ENCODE measurements at places on chromosomes 7 and 10.

DNA sequence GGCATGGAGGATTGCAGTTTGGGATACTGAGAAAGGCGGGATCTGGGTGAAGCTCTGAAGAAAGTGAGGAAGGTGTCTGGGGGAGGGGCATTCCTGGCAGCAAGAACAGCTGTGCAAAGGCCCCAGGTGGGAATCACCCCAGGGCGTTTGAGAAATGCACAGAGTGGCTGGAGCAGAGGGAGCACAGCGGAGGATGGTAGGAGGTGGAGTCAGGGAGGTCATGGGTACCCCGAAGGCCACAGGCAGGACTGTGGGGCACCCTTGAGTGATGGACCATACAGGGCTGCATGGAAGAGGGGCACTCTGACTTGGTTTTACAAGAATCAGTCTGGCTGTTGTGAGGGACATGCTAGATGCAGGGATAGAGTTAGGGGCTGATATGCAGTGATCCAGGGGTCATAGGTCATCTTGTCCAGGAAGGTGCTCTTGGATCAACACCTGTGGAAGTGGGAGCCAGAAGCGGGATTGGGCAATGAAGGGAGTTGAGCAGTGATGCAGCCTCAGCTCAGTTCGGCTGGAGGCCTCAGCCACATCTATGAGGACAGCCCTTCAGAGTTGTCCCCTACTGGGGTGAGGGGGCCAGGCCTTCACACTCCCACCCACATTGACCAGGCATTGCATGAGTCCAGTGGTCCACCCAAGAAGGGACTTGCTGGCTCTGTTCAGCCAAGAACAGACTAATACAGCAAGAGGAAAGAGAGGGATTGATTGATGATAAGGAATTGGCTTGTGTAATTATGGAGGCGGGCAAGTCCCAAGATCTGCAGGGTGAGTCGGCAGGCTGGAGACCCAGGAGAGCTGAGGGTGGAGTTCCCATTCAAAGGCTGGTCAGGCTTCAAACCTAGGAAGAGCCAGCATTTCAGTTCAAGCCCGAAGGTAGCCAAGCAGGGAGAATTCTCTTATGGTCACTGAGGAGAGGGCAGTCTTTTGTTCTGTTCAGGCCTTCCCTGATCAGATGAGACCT, 48.7 kb downstream of the TSPAN15 start:
- no peak for DNase-seq

DNA sequence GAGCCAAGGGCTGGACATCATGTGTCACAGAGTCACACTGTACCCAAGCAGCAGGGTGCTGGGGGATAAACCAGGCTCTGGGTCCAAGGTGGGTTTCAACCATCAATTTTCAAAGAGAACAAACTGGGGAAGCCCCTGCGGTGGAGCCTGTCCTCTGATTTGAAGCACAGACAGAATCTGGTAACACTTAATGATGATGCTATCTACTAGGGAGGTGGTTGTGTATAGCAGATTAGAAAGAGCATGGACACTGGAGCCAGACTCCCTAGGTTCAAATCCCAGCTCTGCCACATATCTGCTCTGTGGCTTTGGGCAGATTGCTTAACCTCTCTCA, 204.9 kb upstream of the ZMIZ1 start:
- no peak for DNase-seq

DNA sequence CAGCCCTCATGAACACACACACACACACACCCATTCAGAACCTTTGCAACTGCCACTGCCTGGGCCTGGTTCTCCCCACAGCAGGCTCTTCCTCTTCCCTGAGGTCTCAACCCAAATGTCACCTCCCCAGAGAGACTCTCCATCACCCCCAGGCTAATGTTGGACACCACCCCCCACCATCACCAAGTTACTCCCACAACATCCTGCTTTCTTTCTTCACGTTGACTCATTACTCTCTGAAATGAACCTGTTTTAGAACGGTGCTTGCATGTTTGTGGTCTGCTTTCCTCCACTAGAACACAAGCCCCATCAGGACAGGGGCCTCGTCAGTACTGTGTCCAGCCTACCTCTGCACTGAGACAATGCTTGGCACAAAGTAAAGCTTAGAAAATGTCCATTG, 16.0 kb downstream of the AFAP1L2 start:
- DNase-seq = no peak

DNA sequence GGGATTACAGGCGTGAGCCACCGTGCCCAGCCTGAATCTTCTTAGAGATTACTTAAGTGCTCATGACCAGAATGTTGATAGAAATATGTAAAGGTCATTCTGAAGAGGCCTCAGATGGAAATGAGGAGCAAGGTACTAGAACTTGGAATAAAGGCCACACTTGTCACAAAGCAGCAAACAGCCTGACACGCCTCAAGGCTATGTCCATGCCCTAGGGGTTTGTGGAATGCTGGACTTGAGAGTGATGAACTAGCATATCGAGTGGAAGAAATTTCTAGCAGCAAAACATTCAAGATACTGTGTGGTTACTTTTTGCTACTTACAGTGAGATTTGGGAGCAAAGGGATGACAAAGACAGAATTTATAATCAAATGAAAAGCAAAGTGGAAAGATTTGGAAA, 39.0 kb downstream of the ZNF438 start:
- DNase-seq = no peak

DNA sequence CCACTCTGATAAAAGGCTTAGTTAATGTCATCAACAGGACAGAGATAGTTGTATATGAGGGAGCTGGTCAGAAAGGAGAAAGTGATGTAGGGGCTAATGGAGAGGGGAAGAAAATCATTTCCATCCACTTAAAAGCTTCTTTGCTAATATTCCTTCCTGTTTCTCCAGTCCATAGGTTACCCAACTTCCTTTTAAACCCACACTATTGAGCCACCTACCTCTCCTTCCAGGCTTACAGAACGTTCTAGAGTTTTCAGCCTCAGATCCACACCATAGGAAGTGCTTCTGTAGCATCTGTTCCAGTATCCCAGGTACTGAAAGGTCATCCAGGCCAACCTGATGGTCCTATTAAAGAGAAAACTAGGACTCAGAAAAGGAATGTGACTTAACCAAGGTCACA, 28.2 kb downstream of the STRIP2 start:
- DNase-seq = no peak

DNA sequence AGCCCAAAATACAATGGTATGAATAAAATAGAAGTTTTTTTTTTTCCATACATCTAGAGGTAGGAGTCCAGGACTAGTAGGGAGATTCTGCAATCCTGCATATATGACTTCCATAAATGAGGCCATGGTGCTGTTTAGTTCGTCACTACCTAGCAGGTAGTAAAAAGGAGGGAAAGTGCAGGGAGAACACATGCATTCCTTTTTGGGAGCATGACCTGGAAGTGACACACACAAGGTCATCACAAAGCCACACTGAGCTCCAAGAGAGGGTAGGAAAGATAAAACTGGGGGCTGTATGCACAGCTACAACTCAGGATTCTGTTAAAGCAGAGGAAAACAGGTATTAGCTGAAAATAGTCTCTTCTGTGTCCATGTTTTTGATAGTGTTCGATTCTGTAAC, 2.2 kb downstream of the CROT start:
- no peak for DNase-seq

- no peak for DNase-seq
Observed at GRCh38 chr7:73885433-73885974, 24.5 kb downstream of the TMEM270 start.

DNA sequence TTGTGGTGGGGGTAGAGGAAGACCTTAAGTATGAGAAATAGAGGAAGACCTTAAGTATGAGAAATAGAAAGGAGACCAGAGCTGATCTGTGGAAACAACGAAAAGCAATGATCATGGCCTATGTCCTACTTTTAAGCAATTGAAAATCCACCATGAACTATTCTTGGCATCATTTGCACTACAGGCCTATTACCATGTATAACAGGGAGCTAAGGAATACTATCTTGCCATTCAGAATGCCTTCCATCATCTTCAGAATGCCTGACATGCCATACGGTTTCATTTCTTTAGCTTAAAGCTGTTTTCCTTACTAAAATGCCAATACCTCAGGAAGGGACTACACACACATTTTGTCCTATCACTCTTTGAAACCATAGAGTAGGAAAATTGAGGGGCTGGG, 127.0 kb downstream of the CALCR start:
- no peak for DNase-seq

GRCh38 chr10:75281974-75282373, 46.2 kb upstream of the COMTD1 start:
- DNase-seq = no peak
